ENCODE measurements at places on chromosomes 11 and 22.

GRCh38 chr11:48055292-48056132 is 75.2 kb downstream of the PTPRJ start:
- no peak for DNase-seq

DNA sequence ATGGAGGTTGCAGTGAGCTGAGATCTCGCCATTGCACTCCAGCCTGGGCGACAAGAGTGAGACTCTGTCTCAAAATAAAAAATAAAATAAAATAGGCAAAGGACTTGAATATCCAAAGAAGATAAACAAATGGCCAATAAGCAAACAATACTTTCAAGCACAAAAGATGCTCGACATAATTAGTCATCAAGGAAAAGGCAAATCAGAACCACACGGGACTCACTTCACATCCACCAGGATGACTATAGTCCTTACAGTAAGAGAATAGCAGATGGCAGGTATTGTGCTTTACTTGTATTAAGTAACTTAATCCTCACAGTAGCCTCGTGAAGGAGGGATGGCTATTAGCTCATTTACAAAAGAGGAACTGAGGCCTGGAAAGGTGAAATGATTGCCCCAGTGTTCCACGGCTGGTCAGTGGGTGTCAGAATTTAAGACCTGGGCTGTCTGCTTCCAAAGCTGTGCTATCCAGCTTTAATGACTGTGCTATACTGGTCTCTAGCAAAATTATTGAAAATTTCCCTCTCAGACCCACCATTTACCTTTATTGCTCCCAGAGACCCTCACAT is 40.2 kb upstream of the RBFOX2 start:
- no peak for DNase-seq

DNA sequence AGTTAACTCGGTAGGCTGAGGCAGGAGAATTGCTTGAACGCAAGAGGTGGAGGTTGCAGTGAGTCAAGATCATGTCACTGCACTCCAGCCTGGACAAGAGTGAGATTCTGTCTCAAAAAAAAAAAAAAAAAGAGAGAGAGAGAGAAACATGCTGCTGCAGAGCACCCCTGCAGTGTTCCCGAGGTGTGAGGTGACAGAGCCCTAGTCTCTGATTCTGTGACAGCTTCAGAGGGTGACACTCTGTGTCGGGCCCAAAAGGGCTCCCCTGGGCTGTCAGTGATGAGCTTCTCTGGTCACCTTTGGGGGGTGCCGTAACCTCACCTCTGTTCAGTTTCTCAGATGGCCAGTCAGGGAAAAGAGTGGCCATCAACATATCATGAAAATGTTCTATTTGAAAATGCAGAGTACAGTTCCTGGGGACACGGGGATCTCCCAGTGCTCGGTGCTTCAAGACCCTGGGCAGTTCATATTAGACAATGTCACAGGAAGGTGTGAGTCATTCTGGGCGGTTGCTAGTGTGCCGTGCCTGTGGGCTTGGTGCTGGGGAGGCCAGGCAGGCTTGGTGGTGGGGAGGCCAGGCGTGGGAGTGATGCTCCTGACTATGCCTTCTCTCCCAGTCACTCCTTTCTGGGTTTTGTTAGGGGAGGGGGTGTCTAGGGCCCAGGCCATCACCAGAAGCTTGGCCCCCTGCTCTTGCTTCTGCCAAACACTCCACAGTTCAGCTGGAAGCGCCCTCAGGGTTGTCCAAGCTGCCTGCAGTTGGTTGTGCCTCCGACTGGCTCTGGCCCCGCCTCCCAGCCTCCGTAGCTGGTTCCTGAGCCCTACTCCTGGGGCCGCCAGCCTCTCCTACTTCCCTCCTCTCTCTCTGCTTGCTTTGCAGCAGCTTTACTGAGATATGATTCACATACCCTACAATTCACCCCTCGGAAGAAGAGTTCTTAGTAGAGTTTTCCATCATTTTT is 52.5 kb upstream of the CLDN5 start:
- no peak for DNase-seq

DNA sequence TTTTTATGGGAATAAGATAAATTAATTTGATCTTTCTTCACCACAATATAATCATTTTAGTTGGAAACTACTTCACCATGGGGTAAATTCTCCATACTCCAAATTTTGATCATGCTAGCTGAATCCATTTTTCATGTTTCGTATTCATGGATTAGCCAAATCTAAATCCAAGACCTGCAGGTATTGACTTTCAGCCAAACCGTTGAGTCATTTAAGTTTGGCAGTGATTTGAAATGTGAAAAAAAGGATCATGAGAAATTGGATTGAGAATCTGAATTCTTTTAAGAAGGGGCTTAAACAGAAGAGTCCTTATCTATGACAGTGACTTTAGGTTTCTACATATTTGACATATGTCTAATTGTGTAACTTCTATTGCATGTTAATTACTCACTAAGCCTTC is 5.3 kb downstream of the GAS2 start:
- DNase-seq, result no peak

- no peak for DNase-seq
These were observed 39.8 kb upstream of the SHISAL1 start for GRCh38 chr22:44352378-44353035.

GRCh38 chr11:14346303-14346955 is 12.6 kb downstream of the RRAS2 start:
- no peak for DNase-seq

DNA sequence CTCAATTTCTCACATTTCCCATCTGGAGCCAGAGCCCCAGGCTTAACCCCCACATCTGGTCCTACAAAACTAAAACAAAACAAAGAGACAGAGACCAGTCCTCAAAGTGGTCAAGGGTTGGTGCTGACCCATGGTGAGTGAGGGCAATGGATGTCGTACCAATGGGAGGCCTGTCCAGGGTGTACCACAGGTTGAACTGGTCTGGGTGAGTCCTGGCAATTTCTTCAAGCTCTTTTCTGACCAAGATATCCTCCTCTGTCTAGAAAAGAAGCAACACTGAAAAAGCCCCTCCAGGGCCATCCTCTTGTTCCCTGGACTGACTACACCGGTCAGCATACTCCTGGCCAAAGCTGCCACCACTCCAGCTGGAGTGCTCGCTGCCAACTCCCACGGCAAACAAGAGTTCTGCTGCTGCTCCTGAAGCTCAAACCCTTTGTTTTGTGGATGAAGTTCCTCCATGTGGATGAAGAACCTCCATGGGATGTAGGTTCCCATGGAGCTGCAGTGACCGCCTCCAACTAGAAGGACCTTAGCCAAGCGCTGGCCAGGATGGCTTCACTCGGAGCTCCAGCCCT is 6.9 kb downstream of the CYB5R2 start:
- DNase-seq, result no peak

GRCh38 chr22:44369293-44369661 is 56.5 kb upstream of the SHISAL1 start:
- no peak for DNase-seq

GRCh38 chr22:25490896-25491295 is 73.6 kb upstream of the GRK3 start:
- DNase-seq, result no peak

DNA sequence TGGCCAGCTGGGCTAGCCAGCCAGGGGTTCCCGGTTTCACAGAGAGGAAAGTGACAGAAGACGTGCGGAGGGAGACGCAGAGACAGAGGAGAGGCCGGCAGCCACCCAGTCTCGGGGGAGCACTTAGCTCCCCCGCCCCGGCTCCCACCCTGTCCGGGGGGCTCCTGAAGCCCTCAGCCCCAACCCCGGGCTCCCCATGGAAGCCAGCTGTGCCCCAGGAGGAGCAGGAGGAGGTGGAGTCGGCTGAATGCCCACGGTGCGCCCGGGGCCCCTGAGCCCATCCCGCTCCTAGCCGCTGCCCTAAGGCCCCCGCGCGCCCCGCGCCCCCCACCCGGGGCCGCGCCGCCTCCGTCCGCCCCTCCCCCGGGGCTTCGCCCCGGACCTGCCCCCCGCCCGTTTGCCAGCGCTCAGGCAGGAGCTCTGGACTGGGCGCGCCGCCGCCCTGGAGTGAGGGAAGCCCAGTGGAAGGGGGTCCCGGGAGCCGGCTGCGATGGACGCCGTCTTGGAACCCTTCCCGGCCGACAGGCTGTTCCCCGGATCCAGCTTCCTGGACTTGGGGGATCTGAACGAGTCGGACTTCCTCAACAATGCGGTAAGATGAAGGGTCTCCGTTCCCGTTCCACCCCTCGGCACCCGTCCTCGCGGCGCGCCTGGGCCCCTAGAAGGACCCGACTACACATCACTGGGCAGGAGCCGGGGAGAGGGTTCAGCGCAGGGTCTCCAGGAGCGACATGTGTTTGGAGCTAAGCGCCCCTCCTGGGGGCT is at the start of gene CREB3L1:
CREB3L1 (plus strand) TSS at position 41 of the 765 bp plus-strand sequence; CDS start at position 491, 450 bp downstream.
- DNase-seq, result no peak
